ENCODE measurements at places on chromosomes 12 and 14.
A peak's percentile ranks its signal among the peaks of the same experiment; 100 is the strongest.

GRCh38 chr12:48890657-48891418, 25.2 kb upstream of the RND1 start:
- peak; percentile 27 for DNase-seq

DNA sequence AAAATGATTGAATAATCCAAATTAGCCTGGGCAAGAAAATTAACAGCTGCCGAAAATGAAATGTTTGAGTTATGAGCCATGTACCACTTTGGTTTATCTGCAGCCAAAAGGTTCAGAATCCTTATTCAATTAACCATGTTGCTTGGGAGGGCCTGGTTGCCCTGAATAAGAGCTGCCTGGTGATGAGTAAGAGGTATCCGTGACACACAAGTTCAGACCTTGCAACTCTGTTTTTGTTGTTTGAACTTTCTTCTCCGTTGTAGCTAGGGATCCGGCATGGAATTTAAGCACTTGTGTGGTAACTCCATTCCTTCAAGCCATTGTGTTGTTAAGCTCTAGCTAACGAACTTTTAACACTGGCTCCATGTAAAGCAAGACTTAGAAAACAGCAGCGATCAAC, 35.7 kb downstream of the FOXA1 start:
- DNase-seq, result no peak

GRCh38 chr12:108367436-108367835, 28.3 kb upstream of the CMKLR1 start:
- no peak for DNase-seq

GRCh38 chr12:52217223-52217622, 15.8 kb upstream of the KRT7 start:
- no peak for DNase-seq

GRCh38 chr14:105487449-105487985, 831 bp downstream of the CRIP1 start:
- no peak for DNase-seq

DNA sequence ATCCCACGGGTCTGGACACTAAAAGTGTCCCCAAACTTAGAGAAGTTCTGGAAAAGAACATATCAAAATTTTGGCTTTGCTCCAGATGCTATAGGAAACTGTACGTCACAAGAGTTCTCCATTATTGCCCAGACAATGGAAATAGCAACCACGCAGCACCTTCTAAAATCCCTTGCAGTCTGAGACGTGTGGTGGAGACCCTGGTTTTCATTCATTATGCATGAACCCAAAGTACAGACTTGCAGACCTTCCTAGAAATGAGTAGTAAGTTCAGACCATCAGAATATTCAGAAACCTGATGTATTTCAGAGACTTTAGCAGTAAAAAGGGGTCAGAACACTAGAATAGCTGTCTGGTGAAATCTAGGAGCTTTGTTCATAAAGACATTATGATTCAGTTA, 50.0 kb upstream of the BCL2L14 start:
- no peak for DNase-seq

DNA sequence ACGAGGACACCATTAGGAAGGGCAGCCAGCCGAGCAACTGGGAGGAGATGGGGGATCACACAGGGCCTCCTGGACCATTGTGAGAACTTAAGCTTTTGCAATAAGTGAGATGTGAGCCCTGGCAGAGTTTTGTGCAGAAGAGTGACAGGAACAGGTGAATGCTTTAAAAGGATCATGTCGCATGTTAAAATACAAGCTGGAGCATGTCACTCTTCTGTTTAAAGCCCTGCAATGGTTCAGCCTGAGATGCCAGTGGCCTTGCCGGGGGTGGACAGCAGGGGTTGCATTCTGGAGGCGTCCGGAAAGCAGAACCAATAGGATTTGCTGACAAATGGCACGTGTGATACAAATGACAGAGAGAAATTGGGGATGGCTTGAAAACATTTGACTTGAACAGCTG, 137.5 kb upstream of the RFLNA start:
- DNase-seq, result no peak

DNA sequence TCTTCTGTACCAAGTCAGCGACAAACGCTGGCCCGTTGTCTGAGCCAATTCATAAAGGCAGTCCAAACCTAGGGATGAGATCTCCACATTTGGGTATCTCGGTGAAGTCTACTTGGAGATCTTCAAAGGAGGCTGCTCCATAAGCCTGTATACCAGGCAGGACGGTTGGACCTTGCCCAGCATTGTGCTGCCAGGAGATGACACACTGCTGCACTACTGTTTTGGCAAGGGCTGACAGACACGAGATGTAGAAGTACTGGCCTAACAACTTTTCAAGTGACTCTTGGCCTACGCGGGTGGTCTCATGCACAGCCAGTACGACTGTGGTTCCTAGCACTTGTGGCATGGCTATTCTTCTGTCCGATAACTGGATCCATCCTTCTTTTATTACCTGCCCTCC, 135.3 kb downstream of the SLC38A6 start:
- DNase-seq, result no peak

- no peak for DNase-seq
These were observed 37.1 kb downstream of the SLC8B1 start for GRCh38 chr12:113297621-113298471.

DNA sequence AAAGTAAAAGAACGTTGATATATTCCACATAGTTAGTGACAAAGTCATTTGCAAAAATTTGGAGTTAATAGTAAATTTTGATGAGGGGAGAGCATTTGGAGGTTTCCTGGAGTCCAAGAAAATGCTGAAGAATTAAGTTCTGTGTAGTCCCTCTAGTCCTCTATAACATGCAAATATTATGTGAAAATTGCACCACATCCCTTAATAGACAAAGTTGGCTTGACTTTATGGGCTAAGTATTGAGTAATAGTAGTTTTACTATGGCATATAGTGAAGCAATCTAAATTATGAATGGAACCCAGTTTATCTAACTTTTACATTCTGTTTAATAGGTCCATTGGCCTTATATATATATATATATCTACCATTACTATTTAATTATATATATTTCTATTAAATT, 66.4 kb upstream of the DCN start:
- no peak for DNase-seq

- DNase-seq, result no peak
These were observed 397.8 kb downstream of the SEC23A start for GRCh38 chr14:38705220-38705619.

GRCh38 chr12:14873440-14874185, 12.0 kb downstream of the MGP start:
- DNase-seq, result no peak

GRCh38 chr14:85479306-85479705, 50.6 kb upstream of the FLRT2 start:
- DNase-seq, result no peak

GRCh38 chr12:74598819-74599218, 61.2 kb downstream of the ATXN7L3B start:
- DNase-seq, result no peak

DNA sequence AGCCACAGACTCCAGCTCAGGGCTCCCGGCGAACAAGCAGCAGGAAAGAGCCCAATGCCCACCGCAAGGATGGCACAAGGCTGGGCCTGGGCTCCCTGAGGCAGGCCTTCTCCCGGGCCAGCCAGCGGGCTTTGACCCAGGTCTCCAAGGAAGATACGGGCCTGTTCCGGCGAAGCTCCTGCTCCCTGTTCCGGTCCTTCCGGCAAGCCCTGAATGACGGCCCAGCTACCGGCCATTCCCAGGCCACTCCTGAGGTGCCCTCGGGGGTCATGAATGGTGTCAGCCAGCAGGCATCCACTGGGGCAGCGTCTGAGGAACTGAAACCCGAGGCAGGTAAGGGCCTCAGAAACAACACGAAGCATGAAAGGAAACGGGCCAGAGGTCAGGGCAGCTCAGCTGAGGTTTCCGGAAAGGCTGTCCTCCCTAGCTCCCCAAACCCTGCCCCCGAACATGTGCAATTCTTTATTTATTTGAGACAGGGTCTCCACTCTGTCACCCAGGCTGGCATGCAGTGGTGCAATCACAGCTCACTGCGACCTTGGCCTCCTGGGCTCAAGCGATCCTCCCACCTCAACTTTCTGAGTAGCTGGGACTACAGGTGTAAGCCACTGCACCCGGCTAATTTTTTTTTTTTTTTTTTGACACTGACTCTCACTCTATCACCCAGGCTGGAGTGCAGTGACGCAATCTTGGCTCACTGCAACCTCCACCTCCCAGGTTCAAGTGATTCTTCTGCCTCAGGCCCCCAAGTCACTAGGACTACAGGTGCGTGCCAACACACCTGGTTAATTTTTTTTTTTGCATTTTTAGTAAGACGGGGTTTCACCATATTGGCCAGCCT, 6.0 kb downstream of the EXOC3L4 start:
- no peak for DNase-seq

DNA sequence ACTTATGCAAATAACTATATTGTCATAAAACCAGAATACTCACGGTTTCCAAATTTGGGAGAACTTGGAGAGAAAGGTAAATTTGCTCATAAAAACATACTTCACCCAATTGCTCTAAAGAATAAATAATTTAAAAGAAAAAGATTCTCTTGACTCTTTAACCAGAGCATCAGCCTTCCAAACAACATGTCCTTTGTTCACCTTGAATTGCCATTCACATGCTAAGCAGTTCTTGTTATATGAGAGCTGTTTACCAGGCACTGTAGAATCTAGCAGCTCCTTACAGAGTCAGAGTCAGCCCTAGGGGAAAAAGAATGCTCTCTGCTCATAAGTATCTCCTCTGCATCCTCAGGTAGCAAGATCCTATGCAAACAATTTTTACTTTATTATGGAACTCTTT, 10.2 kb downstream of the SLCO1A2 start:
- DNase-seq, result no peak

- DNase-seq, result no peak
These were observed 228.9 kb upstream of the EGLN3 start for GRCh38 chr14:34179727-34180126.

- no peak for DNase-seq
These were observed 23.8 kb downstream of the CYP46A1 start for GRCh38 chr14:99707921-99708320.

DNA sequence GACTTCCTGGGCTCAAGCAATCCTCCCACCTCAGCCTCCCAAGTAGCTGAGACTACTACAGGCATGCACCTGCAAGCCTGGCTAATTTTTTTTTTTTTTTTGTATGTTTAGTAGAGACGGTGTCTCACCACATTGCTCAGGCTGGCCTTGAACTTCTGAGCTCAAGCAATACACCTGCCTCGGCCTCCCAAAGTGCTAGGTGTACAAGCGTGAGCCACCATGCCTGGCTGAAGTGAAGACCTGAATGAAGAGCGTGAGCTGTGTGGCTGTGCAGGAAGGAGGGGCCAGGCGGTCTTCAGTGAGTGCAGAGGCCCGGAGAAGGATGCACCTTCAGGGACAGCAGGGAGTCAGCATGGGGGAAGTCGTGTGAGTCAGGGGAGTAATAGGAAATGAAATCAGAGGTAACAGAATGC, 14.9 kb upstream of the NFKBIA start:
- no peak for DNase-seq

- no peak for DNase-seq
These were observed 341.0 kb upstream of the E2F7 start for GRCh38 chr12:77406219-77406905.

- no peak for DNase-seq
These were observed 32.7 kb downstream of the VCPKMT start for GRCh38 chr14:50083467-50084337.

DNA sequence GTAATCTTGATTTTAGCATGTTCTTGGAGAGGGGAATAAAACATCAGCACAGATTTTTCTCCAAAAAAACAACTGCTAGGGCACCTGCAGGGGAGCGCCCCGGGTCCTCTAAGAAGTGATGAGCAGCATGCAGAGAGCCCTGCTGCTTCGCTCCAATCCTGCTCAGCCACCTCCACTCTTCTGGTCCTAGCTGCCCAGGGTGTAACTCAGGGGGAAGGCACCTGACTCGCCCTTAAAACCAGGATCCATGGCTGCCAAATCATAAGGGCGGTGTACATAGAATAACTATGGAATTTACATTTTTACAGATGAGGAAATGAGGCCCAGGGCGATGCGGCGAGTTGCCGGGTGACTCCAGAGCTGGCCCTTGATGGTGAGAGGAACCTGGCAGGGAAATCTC, 204.7 kb downstream of the CALM1 start:
- DNase-seq, result no peak

GRCh38 chr12:131091976-131092691, 138.4 kb downstream of the ADGRD1 start:
- no peak for DNase-seq

- DNase-seq, result no peak
These were observed 73.6 kb downstream of the RFLNA start for GRCh38 chr12:124368421-124369032.
